Kasumi-1 (cell line): ENCODE measurements at places on chromosomes 4 and X.
A peak's percentile ranks its signal among the peaks of the same experiment; 100 is the strongest.

DNA sequence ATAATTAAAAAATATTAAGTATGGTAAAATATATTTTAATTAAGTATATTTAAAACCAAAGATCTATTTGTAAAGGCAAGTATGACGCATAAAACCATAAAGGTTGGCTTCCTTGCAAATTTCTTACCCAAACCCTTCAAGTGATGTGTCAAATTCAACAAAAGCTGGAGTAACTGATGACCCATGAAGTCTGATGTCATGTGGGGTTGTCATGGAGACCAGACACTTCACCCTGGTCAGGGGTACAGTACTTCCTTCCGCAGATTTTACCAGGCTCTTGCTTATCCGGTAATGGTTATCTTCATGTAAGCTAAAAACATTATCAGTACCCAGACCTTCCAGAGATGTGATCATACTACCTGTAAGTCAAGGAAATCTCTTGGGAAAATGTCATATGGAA is 170.1 kb downstream of the WDFY3 start:
- no peak for DNase-seq

GRCh38 chr4:153579410-153579809 is 104.7 kb upstream of the TLR2 start:
- DNase-seq = no peak

DNA sequence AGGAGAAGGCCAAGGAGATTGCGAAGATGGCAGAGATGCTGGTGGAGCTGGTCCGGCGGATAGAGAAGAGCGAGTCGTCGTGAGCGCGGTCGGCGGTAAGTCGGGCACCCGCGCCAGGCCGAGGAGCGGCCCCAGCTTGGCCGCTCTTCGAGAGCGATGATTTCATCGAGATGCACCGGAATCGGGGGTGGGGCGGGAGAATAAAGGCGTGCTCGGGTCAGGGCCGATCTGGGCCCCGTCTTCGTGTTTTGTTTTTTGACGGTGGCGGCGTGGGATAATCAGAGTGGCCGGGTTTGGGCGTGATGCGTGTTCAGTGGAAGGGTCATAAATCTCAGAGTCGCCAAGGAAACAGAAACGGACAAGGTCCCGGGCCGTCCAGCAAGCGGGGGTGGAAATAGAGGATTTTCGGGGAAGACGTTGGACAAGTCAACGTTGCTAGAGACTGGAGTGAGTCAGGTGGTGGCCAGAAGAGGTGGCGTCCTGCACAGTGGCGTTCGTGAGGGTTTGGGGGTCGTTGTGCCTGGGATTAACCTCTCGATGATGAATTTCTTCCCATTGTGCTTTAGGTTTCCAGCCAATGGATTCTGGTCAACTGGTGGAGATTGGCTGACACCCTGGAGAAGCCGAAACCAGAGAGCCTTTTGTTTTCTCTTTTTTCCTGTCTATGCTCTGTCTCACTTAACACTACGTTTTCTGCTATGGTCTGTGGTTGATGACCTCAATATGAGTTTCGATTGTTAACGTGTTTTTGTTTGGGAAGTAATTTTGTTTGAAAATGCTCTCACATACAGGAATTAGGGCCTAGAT is 882 bp downstream of the MRFAP1 start:
- no peak for DNase-seq

DNA sequence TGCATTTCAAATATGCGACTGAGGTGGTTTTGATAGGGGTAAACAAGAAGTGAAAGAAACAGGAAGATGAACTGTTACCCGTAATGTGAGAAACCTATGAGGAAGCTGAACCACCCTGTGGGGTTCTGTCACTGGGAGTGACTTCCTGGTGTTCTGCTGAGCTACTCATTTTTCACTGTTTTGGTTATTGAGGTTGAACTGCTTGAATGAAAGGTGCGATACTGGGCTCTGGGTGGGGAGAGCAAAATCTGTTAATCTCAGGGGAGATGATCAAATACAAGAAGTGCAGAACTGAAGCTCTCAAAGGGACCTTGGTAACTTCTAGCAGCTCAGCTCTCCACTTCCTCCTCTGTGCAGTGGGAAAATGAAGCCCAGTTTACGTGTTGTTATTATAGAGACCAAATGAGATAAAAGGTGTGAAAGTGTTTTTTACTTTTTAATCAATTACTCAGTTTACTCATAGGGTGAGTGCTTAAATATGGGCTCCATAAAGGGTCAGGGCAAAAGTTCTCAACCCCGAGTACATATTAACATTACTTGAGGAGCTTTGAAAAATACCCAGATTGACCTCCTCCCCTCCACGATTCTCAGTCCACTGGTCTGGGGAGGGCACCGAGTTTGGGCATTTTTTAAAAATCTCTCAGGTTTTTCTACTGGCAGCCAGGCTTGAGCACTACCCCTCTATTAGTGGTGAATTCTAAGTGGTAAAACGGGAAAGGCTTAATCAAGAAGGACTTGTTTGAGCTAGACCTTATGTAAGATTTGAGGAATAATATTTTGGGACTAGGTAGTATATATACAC is 66.7 kb downstream of the COQ2 start:
- DNase-seq = peak; percentile 90

GRCh38 chrX:22247169-22247568 is 25.5 kb upstream of the CBLL2 start:
- DNase-seq = no peak

DNA sequence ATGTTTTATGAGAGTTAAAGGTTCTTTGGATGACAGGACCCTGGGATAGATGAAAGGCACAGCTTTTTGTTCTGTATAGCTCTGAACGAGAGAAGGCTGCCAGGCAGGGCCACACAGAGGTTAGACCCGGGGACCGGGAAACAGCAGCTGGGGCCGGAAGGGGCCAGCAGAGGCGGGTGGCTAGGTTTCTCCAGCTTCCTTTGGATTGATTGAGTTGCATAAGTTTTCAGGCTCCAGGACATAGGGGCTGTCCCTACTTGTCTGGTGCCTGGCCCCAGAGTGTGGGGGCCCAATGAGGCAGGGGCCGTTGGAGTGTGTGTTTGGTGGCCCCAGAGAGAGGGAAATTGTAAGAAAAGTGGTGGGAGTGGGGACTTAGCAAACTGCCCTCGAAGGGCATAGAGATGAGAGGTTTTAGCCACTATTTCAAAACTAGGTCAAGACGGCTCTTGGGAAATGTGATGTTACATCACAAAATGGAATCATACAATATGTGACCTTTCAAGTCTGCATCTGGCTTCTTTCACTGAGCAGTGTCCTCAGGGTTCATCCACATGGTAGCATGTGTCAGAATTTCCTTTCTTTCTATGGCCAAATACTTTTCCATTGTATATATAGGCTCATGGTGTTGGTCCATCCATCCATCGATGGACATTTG is 3.7 kb downstream of the ZFP92 start:
- no peak for DNase-seq

DNA sequence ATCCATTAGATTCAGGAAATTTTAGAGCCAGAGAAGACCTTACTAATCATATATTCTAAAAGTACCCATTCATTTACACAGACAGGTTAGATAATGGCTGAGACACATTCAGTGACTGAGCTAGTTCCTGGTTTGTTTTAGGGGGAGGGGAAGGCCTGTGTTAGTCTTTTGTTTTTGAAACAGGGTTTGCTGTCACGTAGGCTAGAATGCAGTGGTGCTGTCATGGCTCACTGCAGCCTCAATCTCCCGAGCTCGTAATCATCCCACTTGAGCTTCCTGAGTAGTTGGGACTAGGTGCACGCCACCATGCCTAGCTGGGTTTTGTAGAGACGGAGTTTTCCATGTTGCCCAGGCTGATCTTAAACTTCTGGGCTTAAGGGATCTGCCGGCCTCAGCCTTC is 10.1 kb downstream of the RBPJ start:
- no peak for DNase-seq
